DND-41 (cell line): ENCODE measurements at places on chromosomes 6 and 20.

- DNase-seq, result no peak
Measured at GRCh38 chr6:166057431-166057830, 110.2 kb downstream of the TBXT start.

DNA sequence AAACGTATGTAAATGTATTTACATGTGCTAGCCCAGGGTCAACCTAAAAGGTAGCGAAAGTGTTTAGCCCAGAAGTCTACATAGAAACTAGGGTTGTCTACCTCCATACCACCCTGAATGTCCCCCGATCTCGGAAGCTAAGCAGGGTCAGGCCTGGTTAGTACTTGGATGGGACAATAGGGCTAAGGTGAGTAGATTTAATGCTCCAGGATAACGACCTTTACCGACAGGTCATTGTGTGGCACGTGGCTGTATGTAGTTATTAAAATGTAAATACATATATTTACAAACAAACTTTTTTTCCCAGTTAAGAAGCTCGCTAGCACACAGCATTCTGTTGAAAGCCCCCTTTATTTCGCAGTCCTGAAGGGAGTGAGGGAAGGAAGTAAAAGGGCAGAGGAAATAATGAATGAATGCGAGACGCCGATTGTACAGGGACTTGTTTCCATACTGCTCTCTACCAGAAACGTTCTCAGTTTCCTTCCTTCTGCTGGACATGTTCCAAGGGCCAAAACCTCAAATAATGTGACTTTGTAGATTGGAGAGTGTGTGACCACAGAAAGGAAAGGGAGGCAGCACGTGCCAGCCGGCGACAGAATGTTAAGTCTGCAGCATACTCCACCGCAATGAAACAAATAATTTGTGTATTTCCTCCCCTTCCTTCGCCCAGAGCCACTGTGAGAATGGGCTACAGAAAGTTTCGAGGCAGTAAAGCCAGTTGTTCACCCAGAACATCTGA, 612 bp downstream of the ADAT2 start:
- peak; percentile 43 for DNase-seq

DNA sequence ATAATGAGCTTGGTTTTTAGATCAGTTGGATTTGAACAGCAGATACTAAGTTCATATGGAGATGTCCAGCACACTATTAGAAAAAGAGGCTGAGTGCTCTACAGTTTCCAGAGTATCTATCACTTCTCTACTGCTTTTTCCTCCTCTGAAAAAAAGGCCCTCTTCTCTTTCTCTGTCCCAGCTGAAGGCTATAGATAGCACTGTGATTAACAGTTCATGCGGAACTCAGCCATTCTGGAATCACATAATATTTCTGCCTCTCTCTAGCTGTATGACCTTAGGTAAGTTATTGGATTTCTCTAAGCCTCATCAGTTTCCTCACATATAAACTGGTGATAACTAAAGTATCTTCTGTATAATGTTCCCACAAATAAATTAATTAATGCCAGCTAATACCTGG, 184.1 kb downstream of the UBE3D start:
- DNase-seq, result no peak

GRCh38 chr6:139990856-139991465, 616.5 kb upstream of the CITED2 start:
- DNase-seq, result no peak

DNA sequence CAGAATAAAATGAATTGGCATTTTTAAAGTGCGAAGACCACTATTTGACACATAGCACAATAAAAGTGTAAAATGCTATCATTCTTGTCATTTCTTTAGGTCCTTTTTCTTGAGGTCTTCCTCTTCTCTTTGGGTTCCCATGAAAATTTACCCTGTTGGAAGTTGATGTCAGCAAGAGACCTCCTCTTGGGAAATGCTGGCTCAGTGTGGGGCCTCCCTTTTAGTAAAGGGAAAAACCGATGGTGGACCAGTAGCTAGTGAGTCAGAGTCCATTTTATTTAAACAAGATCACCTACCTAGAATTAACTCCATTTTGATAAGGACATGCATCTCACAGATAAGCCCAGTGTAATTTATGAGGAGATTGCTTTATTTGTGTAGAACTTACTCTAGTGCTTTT, 37.7 kb upstream of the HLA-C start:
- DNase-seq, result no peak

GRCh38 chr6:122569230-122569771, 40.9 kb upstream of the PKIB start:
- no peak for DNase-seq

GRCh38 chr6:104625536-104625935, 234.2 kb downstream of the HACE1 start:
- DNase-seq, result no peak

- DNase-seq, result no peak
Measured at GRCh38 chr20:4691753-4692152, 30.0 kb upstream of the PRND start.

DNA sequence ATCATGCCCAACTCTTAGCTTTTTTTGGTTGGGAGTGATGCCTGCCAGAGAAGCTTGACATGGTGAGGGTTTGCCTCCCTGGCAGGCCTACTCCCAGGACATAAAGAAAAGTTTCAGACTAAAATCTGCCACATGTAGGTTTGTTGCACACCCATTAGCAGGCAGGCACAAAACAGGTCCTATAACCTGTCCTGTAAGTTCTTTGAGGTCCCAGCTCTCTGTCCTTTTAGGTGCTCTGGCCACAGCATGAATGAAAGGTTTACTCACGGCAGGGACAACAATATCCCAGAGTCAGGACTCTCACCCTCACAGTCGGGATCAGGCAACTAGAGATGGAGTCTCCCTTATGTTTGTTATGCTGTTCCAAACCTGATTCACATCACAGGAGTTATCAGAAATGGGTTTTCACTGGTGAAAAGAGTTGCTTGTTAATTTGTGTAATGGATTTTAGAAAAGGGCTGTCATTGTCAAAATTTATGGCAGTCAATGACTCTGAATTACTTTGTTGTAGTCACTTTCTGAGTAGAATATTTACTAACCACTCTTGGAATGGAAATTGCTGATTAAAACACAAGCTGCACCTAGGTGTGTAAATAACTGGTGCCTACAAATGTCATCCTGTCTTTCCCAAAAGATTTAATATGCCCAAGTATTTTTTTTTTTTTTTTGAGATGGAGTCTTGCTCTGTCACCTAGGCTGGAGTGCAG, 5.8 kb upstream of the SRPK1 start:
- DNase-seq, result no peak

GRCh38 chr20:4896119-4896702, 105.1 kb downstream of the SLC23A2 start:
- no peak for DNase-seq
